ENCODE measurements at places on chromosomes 16 and 17.

DNA sequence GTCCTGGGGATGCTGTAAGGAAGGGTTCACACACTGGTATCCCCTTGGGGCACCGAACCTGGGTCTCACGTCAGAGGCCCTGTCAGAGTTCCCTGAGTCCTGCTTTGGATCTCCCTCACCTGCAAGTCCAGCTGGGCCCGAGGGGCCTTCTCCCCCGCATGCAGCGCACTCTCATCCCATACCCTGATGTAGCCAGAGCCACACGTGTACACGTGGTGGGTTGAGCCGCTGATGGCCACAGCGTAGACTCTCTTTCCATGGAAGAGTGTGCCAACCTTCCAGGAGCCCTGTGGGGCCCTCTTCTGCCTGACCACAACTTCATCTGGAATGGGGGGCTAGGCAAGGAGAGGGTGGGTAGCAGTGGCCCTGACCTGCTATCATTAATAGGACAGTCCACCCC lies 9.9 kb downstream of the TLE7 start:
- DNase-seq = no peak

DNA sequence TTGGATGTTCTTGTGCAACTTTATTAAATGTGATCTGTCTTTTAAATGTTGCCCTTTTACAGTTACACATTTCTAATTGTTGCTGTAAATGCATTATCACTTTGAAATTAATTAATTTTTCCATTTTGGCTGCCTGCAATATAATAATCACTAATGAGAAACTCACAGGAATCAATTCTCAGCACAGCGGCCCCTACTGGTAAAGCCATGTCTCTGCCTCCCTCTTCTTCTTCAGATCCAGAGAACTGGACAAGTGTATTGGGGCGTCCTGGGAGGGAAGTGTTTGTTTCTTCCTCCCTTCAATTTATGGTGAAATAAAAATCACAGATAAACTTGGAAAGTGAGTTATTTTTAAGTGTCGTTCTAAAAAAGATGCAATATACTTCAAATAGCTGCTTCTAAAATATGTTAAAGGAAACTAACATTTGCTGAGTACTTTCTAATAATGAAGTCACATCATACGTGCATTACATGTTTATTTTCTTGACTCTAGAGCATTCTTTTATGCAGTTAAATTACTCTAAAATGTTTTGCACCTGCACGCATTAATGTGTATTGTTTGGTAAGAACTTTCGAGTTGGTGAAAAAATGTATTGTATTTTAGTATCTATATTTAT lies 338.0 kb downstream of the WWOX start:
- DNase-seq = peak; percentile 55

- peak; percentile 87 for DNase-seq
These were observed 22.2 kb upstream of the TOX3 start for GRCh38 chr16:52568983-52569690.

GRCh38 chr16:84258266-84258665 lies 18.5 kb upstream of the KCNG4 start:
- no peak for DNase-seq

DNA sequence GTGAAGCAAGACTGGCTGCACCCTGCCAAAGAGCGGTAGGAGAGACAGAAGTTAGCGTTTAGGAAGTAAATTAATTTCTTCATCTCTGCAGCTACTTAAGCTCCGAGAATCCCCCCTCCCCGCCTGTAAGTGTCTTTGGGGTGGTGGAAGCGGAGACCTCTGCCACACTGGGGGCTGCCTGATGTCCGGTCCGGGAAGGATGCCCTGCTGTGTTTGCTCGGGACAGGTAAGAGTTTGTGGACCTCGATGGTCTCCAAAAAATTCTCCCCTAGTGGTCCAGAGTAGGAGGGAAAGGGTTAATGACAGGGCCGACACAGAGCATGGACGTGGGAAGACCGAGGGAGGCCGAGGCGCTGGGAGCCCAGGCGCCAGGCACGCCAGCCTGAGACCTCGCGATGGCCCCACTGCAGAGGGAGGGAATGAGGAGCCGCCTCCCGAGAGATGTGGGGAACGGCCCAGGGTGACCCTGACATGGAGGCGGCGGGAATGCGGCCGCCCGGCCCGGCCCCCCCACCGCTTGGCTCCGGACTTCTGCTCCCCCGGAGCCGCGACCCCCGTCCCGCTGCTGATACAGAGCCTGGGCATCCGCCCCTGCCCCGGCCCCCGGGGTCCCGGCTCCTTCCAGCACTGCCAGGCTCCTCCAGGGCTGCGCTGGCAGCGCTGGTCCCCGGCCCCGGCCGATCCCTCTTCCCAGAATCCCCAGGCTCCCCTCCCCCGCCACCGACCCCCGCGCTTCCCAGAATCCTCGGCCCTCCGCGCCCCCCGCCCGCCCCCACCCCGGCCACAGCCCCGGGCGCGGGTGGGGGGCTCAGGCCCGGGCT lies 680 bp downstream of the ZNF629 start:
- peak; percentile 71 for DNase-seq

DNA sequence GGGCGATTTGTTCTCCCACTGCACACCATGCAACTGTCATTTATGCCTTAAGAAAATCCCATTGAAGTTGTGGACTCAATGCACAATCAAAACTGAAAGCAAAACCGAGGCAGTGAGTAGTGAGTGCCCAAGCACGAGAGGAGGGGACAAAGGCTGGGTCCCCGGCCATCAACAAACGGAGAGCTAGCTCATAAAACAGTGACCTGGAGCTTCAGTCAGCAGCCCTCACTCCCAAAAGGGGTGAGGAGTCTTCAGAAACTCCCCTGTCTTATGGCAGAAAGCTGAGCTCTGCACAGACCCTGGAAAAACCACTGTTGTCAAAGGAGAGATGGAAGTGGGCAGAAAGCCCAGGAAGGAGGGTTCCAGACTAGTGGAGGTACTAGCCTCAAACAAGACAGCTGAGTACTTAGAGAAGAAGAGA lies 96.9 kb downstream of the ADCY9 start:
- peak; percentile 6 for DNase-seq

- DNase-seq = peak; percentile 90
These were observed at the start of gene RUSF1 for GRCh38 chr16:31507929-31508705. Gene RUSF1 (minus strand): TSS chr16:31508391. CDS start chr16:31508373, 18 bp downstream.

- DNase-seq = peak; percentile 54
These were observed at the start of gene LGALS9 for GRCh38 chr17:27630607-27631410. Gene LGALS9 (plus strand): TSS chr17:27631188. CDS start chr17:27631266, 78 bp downstream.

- no peak for DNase-seq
These were observed 43.1 kb upstream of the MYH10 start for GRCh38 chr17:8673612-8674011.

- DNase-seq = no peak
These were observed 2.2 kb downstream of the UBALD1 start for GRCh38 chr16:4612474-4612931.

DNA sequence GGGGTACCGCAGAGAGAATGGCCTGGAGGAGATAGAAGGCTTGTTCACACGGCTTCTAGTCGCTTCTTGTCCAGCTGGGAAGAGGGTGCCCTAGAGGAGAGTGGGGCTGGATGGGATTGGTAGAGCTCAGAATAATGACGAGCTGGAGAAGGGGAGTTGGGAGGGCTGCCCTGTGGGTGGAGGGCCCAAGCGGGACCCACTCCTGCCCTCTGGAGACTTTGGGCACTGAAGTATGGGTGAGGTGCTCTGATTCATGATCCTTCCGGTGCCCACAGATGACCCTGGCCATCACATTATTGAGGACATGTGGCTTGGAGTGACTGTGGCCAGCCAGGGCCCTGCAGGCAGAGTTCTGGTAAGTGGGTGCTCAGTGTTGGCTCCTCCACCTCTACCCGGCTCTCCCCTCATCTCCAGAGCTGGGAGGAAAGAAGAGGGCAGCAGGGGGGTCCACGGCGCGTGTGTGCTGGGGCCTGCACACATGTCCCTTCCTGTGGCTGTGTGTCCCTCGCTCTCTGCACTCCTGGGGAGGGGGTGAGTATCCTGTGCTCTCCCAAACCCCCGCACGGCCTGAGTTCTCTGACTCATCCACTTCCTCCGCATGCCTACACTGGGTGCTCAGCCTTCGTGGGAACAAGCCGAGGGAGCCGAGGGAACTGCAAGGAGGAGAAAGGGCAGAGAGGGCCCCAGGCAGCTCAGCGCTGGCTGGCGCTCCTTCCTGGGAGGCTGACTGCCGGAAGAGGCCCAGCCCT lies 8.5 kb downstream of the ITGA3 start:
- DNase-seq = no peak

- no peak for DNase-seq
These were observed 11.3 kb upstream of the CYTH1 start for GRCh38 chr17:78793415-78793814.

- DNase-seq = no peak
These were observed 64.8 kb upstream of the DOC2B start for GRCh38 chr17:246226-246625.

GRCh38 chr16:51500306-51500705 lies 349.2 kb upstream of the SALL1 start:
- DNase-seq = no peak

DNA sequence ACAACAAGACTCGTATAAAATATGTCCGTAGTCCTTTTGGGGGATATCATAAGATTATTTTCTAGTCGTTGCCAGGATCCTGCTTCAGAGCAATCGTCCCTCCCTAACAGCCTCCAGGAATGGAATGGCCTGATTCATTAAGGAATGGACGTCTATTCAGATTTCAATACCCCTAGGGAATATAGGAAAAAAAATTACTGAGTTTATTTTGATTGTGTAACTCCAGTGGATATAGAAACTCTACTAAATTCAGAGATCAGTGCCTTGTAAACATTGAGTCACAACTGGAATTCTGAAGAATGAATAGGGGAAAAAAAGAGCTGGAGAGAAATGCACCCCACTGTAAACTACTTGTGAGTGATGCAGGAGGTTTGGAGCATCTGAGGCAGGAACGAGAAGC lies 1171.5 kb upstream of the GOT2 start:
- no peak for DNase-seq

Data from DMS53 (cell line).